Calu3 (cell line): ENCODE measurements at places on chromosomes 7 and 10.

DNA sequence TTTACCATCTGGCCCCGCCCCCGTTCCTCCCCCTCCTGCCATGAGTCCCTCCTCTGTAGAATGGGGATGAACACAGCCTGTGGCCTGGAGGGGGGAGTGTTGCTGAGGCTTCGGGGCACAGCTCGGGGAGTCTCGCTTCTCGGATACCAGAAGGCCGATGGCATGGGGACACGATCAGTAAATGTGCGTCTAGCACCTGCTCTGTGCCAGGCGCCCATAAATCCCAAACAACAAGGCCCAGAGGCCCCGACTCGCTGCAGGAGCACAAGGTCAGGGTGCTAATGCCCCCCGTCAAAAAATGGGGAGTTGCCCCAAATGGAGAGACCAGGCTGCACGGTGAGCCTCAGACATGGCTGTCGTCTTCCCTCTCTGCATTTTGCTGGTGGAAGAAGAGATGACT lies 40.7 kb downstream of the JAKMIP3 start:
- no peak for DNase-seq

- DNase-seq, result no peak
Observed at GRCh38 chr7:158409816-158410330, 177.8 kb downstream of the PTPRN2 start.

DNA sequence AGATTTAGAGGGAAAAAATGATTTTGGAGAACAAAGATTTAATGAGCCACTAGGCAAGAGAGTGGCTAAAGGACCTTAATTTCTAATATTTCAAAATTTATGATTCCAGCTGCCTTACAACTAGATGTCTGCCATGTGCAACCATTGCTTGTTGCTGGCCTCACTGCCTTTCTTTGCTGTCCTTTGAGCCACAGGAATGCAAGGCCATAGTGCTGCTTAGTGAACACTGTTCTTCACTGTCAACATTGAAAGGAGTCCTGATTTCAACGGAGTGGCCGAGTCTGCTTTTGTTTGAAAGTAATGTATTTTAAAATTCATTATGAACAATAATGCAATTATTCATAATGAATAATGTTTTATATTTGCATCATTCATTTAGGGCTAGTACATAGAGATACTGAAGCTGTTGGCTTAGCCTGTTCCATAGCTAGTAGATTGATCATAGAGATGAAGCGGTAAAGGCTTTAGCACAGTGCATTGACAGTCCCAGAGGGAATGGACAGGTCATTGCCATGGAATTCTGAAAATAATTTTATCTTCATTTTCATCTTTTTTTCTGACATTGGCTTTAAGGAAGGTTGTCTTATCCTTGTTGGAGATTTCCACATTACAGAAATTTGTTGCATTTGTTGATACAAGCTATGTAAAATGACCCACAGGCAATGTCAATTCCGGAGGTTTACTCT lies 544.1 kb downstream of the AUTS2 start:
- DNase-seq, result no peak

DNA sequence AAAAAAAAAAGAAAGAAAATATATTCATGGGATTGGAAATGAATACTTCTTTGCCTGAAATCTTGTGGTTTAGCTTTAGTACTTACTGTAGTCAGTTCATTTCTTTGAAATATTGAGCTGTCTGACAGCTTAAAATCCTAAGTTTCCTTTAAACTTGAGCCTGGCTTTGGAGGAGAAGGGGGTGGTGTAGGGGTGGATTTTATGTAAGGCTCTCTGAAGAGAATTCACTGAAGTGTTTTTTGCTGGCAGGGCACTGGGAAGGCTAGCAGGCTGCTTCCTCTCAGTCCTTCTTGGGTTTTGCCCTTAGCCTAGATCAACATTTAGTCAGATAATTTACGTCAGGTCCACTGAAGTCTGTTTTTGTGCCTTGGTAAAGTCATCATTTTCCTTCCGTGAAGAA lies 516.5 kb downstream of the AUTS2 start:
- DNase-seq, result no peak

DNA sequence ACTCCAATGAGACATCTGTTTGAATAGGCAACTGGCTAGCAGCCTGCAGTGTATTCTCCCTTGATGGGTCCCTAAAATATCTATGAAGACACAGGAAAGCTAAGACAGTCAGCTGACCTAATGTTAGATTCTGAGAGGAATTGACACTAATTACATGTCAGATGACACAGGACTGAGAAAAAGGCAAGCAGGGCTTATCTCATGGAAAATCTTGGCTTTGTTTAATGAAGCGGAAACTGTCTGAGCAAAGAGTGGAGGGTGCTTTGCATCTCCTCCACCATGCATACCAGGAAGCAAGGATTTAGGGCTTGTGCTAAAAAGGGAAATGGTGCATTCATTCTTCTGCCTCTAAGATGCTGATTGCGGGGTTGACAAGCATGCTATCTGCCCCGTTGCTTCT lies 135.5 kb upstream of the GLI3 start:
- DNase-seq, result no peak

DNA sequence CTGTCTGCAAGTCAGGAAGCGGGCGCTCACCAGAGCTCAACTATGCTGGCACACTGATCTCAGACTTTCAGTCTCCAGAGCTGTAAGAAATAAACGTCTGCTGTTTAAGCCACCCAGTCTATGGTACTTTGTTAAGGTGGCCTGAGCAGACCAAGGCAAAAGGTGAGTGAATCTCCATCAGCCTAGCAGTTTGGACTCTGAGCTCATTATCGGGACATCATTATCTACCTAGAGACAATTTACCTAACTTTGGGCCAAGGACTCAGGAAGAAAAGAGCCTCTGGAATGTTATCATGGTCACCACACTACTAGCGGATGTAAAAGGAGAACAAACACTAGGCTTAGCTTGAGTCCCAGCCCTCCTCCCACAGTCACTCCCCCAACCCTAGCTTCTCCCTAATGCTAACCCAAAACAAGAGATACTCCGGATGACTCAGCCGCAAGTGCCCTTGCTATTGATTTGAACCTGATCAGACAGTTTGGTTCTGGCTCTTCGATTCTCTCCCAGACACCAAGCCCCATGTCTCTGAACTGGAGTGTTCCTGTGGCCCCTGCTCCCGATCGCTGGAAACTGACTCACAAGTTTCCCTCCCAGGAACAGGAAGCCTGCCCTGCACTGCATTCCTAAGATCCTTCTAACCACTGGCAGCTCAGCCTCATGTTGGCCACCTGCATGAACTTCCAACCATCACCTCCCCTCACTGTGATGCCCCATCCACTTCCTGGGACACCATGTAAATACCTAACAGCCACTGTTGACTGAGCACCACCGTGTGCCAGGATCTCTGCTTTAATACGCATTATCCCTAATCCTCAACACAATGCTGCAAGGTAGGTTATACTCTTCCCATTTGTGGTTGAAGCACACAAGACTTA lies 34.5 kb downstream of the CREB3L2 start:
- DNase-seq, result peak; percentile 28

DNA sequence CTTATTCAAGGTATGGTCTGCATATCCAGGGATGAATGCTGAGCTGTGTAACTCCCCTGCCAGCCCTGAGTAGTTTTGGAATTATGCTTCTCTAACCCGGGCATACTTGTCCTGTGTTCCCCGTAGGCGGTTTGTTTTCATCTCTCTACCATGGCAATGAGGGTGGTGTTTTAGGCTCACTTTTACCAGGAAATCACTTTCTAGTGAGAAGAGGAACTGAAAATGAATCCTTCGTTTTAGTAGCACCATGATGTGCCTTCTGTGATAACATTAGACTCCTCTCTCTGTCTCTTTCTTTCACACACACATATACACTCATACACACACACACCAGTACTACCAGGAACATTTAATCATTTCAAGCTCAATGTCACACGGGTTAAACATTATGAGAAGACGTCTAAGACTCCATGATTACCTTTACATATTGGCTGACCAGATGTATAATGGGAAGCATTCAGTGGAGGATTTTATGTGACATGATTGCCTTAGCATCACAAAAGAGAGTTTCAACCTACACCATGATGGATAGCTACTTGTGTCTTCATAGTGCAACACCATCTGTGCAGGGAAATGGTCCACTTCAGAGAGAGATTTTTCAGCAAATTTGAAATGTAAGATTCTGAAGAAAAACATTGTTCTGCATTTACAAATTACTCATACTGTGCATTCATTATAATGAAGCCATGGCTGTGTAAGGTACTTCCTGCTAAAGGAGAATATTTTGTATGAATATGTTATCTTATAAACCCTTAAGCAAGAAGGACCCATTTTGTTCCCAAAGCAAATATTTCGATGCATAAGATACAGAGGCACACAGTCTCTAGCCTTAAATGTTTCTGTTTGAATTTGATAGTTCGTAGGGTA lies 31.0 kb upstream of the PFKP start:
- DNase-seq, result no peak

GRCh38 chr10:62377026-62377415 lies 2.9 kb downstream of the ZNF365 start:
- DNase-seq, result no peak

DNA sequence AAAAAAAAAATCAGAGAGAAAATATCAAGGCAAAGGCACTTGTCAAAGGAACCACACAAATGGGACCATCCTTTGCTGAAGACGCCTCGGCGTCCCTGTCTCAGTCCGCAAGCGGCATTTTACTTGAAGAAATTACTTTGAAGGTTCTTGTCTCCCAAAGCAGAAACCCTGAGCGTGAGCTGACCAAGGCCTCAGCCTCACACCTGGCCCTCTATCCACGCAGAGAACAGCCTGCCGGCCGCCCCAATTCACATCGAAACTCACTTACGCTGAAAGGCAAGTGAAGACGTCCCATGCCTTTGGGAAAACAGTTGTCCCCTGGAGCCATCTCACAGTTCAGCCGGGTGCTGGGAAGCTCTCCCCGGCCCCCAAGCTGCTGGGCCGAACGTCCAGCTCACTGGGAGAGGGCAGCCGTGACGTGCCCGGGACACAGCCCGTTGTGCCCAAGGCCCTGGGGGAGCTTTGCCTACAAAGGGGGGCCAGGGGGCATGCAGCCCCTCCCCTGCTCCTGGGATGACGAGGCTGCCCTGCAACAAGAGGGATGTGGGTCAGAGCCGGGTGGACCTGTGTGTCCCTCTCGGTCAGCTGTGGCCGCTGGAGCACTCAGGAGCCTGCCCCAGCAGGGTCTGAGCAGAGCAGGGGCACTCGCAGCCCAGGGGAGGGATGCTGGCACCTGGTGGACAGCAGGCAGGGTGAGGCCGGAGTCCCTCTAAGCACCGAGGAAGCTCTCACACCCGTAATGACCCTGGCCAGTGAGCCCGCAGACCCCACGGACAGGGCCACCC lies 49.6 kb upstream of the PDGFA start:
- no peak for DNase-seq

- no peak for DNase-seq
Observed at GRCh38 chr7:92641921-92642511, 51.8 kb upstream of the FAM133B start.
